Dorsolateral prefrontal cortex (tissue), 122 donors: ENCODE measurements at places on chromosomes 2 and 18.

GRCh38 chr2:70144443-70145143 is 46.2 kb downstream of the C2orf42 start:
- no peak for DNase-seq

DNA sequence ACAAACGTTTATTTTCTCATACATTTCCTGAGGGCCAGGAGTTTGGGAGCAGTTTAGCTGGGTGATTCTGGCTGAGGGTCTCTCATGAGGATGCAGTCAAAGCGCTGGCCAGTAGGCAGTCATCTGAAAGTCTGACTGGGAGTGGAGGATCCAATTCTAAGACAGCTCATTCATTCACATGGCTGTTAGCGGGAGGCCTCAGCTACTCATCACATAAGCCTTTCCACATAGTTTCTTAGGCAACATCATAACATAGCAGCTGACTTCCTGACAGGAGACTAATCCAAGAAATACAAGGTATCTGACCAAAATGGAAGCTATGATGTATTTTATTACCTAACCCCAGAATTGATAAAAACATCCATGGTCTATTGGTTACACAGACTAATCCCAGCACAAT is 2.9 kb upstream of the MRPL44 start:
- DNase-seq: no peak

DNA sequence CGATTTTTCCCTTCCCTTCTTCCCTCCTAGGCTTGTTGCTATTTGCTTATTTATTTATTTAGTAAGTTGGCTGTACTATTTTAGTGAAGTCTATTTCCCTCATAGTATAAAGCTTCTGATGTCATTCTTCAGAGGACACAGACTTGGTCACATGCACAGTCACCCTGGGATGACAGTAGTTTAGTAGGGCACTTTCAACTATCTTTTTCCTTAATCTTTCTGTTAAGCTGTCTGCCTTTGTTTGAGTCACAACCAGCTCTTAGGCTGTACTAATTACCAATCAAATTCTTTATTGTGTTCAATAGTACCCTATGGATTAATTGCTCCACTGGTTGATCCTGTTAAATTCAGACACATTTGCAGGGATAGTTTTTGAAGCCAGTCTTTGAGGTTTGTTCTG is 26.9 kb upstream of the RAB31 start:
- DNase-seq: no peak

GRCh38 chr2:207928079-207928478 is 97.2 kb downstream of the PLEKHM3 start:
- DNase-seq: no peak

GRCh38 chr18:27009293-27009692 is 143.8 kb upstream of the AQP4 start:
- DNase-seq: no peak

GRCh38 chr18:13566941-13567746 is 159.2 kb downstream of the FAM210A start:
- DNase-seq: peak; percentile 56

DNA sequence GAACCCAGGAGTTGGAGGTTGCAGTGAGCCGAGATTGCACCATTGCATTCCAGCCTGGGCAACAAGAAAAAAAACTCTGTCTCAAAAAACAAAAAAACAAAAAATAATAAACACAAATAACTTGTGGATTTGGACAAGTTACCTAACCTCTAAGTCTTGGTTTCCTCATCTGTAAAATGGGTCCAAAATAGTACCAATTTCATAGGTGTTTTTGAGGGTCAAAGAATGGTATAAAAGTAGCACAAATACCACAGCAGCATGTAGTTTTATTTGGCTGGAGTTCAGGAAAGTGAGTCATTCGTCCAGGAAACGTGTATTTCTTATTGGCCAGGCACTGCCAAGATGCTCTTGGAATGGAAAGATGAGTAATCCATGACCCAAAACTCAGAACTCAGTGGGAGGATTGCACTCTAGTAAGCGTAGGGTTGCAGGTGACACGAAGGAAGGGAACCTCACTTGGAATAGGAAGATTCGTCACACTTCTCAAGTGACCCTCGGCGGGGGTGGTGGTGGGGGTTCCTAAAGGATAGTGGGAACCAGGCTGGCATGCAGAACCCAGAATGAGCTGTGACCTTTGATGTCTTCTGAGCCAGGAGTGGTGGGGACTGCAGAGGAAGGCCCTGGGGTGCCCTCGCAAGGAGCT is 24.4 kb downstream of the GRHL1 start:
- DNase-seq: no peak

DNA sequence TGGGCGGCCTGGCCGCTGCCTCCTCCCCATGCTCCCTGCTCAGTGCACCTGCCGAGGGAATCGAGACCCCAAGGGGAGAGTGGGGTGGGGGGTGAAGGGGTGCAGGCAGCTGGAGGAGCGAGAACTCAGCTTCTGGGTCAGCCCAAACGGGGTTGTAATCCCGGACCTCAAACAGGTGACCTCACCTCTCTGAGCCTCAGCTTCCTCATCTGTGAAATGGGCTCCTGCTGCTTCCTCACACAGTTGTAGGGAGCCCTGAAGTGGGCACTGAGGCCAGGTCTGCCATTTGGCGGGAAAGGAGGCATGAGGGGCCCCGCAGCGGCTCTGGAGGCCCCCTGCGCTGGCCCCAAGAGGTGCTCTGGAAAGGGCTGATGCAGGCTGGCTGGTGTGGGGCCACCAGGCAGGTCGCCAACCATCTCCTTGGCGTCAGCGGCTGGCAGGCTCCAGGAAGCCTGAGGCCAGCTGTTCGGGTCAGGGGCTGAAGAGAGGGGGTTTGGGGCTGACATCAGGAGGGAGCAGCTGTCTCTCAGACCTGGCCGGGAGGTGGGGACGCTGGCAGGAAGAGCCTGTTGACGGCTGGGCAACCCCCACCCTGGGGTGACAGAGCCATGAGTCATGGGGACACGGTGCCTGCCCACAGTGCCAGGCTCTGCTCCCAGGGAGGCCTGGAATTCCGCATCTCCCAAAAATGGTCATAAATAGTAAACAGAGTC is 4.9 kb downstream of the KLHL30 start:
- DNase-seq: no peak

- DNase-seq: peak; percentile 24
These were observed 8.3 kb upstream of the RHOB start for GRCh38 chr2:20438334-20439192.

- no peak for DNase-seq
These were observed 969.7 kb downstream of the DCDC2C start for GRCh38 chr2:4673025-4673489.

- no peak for DNase-seq
These were observed 711 bp downstream of the SFXN5 start for GRCh38 chr2:73070643-73071359.

DNA sequence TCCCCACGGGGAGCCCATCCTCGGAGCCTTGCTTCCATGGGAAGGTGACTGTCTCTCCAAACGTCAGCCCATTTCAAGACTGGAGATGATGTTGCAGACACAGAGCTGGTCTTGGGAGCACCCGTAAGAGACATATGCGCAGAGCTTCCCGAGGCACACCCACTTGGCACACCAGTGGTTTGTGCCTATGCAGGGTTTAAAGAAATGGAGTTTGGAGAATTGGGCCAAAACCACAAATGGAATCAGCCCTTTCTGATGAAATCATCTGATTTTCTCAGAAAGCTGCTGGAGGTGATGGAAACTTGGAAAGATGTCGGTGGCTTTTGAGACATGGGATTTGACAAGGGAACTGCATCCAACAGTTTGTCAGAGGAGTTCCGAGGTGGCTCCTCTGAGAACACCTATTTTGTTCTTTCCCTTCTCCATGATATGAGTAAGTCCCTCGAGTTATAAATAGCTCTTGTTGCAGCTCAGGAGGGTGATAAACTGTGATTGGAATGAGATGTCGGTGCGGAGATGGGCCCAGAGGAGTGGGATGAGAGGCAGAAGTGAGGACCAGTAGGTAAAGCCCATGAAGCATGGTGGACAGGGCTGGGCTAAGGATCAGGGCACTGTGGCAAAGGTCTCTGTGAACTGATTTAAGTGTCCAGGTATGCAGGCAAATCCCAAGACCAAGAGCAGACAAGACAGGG is 225.7 kb downstream of the ACKR3 start:
- DNase-seq: no peak
